AG20443 (cell line): ENCODE measurements at places on chromosomes 4 and X.

- DNase-seq = no peak
Observed at GRCh38 chrX:24023972-24024669, 2.9 kb downstream of the KLHL15 start.

- no peak for DNase-seq
Observed at GRCh38 chr4:105361053-105361452, 112.8 kb downstream of the PPA2 start.

GRCh38 chr4:140186651-140187315 lies 32.8 kb upstream of the MAML3 start:
- peak; percentile 74 for DNase-seq

- DNase-seq = peak; percentile 85
Observed at GRCh38 chr4:165461159-165461821, 82.5 kb downstream of the CPE start.

GRCh38 chrX:118261151-118261550 lies 84.8 kb upstream of the WDR44 start:
- DNase-seq = no peak

- DNase-seq = no peak
Observed at GRCh38 chr4:17275836-17276235, 236.1 kb downstream of the QDPR start.
